ENCODE measurements at places on chromosomes 6 and 20. TPM values are rescaled to one million over a fixed set of nuclear protein-coding genes. Genes with fewer than 3 reads are reported as not detected.

GRCh38 chr20:24584538-24585356 is 115.3 kb downstream of the SYNDIG1 start:
- no peak for DNase-seq

Gene GMDS
- 42.8 TPM for total RNA-seq

DNA sequence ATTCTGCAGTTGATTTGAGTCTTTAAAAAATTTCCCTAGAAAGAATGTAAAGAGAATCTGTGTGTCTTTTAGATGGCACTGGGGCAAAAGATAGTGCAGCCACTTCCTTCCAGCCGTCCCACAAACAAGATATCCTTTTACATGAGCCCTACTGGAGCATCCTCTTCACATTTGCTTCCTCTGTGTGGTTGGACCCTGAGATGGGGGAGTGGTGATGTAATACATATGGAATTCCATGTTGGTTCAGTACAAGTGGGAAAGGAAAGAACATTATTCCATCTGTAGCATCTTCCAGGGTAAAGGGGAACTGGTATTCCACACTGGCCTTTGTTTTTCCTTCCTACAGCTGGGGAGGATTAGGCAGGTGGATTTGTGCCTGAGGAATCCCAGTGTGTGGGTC is 78.9 kb upstream of the ISM1 start:
- DNase-seq: no peak

Gene BPIFA1
- total RNA-seq: not detected

DNA sequence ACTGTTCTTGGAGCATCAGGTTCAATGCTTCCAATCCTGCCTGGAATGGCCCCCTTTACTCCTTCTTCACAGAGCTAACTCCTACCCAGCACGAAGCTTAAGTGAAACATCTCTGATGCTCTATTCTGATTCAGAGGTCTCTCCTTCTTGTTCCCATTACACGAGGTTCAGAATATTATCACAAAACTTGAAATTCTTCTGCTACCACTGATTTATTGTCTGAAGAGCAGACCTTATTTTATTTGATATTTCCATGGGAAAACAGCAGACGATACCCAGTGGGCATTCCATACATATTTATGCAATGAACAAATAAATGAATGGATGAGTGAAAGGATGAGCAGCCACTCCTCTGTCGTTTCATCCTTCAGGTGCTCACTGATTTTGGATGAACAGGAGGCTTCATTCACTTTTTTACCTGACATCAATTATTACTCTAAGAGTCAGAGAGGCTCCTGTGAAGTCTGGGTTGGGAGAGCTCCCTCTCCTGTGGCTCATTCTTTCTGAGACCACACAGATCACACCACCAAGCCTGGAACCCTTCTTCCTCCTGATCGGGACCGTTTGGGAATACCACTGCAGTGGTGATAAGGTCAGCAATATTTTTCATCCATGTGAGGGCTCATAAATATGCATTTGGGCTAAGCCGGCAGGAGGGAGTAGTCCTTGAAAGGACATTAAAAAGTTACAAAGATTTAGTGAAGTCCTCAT is 25.8 kb downstream of the SMLR1 start:
- DNase-seq: no peak

Gene BPIFB1
- total RNA-seq: not detected

Gene SPDEF
- not detected for total RNA-seq

Measured in activated CD8-positive, alpha-beta T cell treated with anti-CD3 and anti-CD28 coated beads for 36 hours (primary cell).